ENCODE measurements at places on chromosomes 13 and 19. TPM values are rescaled to one million over a fixed set of nuclear protein-coding genes. Genes with fewer than 3 reads are reported as not detected.

The PRSS57 gene
- polyA plus RNA-seq, result not detected

The COX7A1 gene
- 205 TPM for polyA plus RNA-seq

The GZMM gene
- 0.39 TPM for polyA plus RNA-seq

The ZNF565 gene
- 7.9 TPM for polyA plus RNA-seq

The TPTE2 gene
- not detected for polyA plus RNA-seq

The GSX1 gene
- not detected for polyA plus RNA-seq

The GJB6 gene
- polyA plus RNA-seq, result 0.26 TPM

The ZNF829 gene
- polyA plus RNA-seq, result 4.3 TPM

The HRC gene
- 103 TPM for polyA plus RNA-seq

The OLFM2 gene
- 55.9 TPM for polyA plus RNA-seq

The ZNF575 gene
- polyA plus RNA-seq, result 3.0 TPM

The METTL21C gene
- polyA plus RNA-seq, result 24.2 TPM

The ZNF749 gene
- 6.1 TPM for polyA plus RNA-seq

The UBA52 gene
- 1,315 TPM for polyA plus RNA-seq

The ZNF878 gene
- polyA plus RNA-seq, result 0.45 TPM

The PLK5 gene
- 0.80 TPM for polyA plus RNA-seq

The STRN4 gene
- 53.8 TPM for polyA plus RNA-seq

The COX6B2 gene
- polyA plus RNA-seq, result 0.08 TPM

Data from muscle of back (tissue), 13 donors.